ENCODE measurements at places on chromosomes 13 and 19.

- no peak for DNase-seq
Observed at GRCh38 chr19:30546332-30546731, 174.1 kb downstream of the ZNF536 start.

- DNase-seq = no peak
Observed at GRCh38 chr19:45653634-45654033, 14.4 kb upstream of the GIPR start.

GRCh38 chr13:41058295-41059070 lies 2.8 kb upstream of the WBP4 start:
- no peak for DNase-seq

DNA sequence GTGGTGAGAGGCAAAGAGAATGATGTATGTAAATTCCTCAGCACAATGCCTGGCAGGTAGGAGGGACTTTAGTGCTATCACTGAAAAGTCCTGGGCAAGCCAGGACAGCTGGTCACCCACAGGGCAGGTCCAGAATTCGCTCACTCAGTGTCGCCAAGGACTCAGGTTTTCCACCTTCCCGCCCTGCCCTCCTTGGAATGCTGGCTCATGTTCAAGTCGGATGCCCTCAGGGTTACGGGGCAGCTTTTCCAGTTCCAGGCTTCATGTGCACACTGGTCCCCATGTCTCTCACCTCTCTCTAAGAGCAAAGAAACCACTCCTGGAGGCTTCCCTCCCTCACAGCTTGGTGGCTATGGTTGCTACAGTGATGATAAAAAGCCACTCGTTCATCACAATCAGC lies 24.8 kb upstream of the NAXD start:
- DNase-seq = no peak

Data from CD4-positive, alpha-beta T cell treated with Interleukin-21 for 1 hour (primary cell).